AG04450 (cell line): ENCODE measurements at places on chromosomes 2 and 18.

- DNase-seq, result no peak
These were observed 19.3 kb downstream of the ST6GAL2 start for GRCh38 chr2:106866641-106867040.

DNA sequence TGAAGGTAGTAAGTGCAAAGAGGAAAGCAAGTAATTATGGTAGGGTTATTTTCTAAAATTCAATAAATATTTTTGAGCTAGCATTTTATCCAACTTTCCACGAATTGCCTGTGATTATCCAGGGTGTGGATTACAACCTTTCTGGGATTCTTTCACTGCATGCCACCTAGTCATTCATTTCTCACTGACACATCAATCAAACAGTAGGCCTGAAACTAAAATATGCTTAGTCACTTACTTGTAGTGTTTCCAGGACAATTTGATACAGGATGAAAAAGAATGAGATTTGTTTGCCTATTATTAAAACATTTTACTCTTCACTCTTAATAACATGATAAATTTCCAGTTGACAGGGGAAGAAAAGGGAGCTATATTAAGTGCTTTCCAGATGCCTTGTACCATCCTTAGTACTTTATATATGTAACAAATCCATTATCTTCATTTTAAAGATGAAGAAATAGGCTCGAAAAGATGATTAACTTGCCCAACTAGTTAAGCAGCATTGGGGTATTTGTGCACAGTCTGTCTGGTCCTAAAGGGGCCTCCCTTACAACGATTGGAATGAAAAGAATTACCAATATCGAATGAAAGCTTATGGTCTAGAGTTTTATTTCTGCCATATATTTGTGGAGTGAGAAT is 70.4 kb downstream of the KCTD1 start:
- DNase-seq, result no peak

DNA sequence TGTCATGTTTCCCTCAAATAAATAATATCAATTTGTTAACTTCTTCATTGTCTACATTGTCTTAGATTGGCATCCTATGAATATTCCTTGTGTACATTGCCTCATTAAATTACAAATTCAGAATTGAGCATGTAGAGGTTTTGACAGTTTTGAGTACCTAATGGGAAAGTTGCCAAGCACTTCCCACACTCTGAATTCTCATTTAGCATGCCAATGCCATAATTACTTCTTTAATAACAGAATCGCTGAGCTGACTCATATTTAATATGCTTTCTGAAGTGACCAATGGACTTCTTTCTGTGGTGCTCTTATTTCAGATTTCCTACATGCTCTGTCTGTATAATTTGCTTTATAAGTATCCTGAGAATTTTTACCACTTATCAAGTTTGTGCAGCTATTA is 114.4 kb upstream of the NOL4 start:
- no peak for DNase-seq

DNA sequence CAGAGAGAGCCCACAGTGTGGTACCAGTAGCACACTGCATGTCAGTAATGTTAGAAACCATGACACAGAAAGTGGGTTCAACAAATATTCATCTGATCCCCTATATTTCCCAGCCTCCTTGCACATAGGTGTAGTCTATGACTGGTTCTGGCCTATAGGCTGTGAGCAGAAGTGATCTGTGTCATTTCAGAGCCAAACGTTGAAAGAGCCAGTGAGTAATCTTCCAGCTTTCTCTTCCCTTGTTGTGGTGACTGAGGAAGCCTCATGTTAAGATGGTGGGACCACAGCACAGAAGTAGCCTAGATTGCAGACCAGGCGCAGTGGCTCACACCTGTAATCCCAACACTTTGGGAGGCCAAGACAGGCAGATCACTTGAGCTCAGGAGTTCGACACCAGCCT is 4.1 kb downstream of the TMEM237 start:
- no peak for DNase-seq

DNA sequence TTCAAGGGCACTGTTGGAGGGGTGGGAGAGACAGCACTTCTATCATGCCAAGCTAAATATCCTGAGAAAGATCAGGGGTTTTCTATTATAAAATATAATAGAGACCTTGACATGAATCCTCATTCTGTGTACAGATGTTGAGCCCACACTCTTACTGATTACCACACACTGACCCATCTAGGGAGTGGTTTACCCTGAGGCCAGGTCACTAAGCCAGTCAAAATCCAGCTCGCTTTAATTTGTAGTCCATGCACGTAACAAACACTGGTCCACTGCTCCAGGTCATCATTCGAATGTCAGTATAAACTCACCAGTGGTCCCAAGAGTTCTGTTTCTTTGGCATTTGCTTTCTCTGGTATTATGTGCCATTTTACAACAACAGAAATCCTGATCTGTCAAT is 96.4 kb downstream of the SLC8A1 start:
- DNase-seq, result no peak

DNA sequence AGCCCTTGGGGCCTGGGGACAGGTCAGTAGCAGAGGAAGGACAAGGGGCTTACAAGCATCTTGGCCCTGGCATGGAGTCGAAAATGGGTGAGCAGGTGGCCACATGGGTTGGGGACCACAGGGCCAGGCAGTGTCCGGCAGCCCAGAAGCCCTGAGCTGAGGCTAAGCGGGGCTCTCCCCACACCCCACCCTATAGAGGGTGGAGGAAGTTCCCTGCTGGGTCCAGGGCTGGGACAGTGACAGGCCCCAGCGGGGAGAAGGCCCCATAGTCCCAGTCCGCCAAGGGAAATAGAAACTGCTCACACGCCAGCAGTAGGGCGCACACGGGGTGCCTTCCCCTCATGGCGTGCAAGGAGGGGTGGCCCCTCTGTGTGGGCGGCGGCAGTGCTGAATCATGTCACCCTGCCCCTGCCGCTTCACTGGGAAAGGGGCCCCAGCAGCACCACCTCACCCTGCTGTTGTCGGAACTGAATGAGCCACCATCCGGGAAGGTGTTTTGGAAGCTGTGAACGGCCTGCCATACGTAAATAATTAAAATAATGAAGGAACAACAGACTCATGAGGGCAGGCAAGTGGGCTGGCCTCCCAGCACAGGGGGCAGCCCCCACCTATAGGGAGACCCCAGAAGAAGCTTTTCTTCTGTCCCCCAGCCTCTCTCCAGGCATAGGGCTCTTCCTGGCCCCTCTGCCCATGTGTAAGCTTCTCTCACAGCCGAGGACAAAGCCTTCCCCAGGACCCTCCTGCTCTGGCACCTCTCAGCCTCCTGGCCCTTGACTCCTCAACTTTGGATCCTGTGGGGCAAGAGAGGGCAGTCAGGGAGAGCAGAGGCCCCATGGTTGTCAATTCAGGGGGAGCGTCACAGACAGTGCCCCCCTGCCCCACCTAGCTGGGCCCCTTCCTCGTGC is 12.7 kb upstream of the DUSP2 start:
- no peak for DNase-seq

GRCh38 chr2:11907190-11907589 is 160.8 kb downstream of the LPIN1 start:
- no peak for DNase-seq

- no peak for DNase-seq
These were observed 37.7 kb upstream of the INHBB start for GRCh38 chr2:120308038-120308910.

DNA sequence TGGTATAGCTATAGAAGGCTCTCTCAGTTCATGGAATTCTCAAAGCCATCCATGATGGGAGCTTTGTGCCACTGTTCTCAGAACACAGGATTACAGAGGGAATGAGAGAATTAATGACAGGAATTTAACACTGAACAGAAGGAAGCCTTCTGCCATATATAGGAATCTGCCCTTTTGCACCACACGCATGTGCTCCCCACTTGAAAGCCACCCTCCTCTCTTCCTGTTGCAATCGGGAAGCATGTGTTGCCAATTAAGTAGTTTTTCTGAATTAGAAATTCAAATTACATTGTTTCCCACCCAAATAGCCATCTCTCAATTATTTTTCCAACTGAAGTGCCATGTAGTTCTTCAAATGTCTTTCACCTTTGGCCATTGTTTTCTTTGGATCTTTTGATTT is 71.3 kb downstream of the C1D start:
- DNase-seq, result no peak

- DNase-seq, result no peak
These were observed 39.3 kb upstream of the ID2 start for GRCh38 chr2:8642366-8643068.

DNA sequence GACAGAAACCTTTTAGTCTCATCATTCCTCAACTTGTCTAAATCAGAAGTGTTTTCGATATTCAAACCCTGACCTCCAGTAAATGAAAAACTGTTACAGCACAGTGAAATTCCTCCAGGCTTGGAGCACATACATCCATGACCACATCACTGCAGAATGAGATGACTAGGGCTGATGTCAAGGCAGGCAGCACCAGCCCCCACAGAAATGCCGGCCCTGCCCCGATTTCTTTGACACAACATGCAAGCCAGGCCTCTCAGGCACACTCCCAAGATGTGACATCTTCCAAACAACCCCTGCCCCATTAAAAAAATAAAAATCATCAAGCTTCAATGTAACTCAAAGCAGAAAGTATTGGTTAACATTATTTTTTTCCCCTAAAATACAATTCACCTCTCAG is 103.3 kb downstream of the CTAGE1 start:
- DNase-seq, result peak; percentile 85

GRCh38 chr2:134466141-134466540 is 212.3 kb downstream of the MGAT5 start:
- DNase-seq, result no peak

DNA sequence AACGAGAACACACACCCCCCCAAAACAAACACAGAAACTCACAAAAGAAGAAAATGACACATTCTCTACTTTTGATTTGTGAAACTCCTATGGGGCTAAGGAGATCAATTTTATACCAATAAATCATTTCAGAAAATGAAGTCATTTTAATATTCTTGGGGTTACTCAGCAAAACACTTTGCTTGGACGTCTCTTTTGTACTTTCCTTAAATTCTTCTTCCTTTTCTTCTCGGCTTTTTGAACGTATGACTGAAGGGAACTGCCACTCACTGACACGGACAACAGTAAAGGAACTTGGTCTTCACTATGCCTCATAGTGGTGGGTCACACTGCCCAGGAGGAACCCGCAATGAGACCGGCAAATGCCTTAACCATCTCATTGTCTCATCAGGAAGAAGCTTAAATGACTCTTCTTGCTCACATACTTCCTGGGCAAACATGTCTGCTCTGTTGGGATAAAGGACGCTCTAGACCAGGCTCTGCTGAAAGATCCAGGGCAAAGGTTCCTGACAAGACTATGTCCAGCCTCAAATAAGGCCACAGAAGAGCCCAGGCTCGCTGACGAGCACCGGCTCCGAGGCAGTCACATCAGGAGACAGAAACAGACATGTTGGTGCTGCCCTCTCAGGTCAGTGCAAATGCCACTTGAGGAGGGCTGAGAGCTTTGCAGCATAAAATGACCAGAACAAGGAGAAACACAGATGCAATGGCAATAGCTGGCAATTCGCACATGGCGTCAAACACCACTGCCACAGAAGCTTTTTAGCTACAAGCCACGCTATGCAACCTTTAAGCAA is 205.5 kb downstream of the TGIF1 start:
- DNase-seq, result no peak

DNA sequence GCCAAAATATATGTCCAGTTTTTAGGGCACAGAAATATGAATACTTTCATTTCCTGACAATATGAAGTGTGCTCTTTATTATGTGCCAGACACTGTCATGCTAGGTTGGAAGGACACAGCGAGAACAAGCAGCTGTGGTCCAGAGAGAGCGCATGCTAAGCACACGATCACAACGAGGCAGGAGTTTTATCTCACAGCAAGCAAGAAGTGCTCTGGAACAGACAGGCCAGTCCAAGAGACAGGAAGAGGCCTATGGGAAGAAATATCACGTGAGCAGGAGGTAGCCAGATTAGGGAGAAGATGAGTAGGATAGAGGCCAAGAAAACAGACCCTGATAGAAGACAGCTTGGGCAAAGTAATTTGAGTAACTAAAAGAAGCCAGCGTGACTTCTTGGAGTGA is 135.5 kb upstream of the CAB39 start:
- no peak for DNase-seq

DNA sequence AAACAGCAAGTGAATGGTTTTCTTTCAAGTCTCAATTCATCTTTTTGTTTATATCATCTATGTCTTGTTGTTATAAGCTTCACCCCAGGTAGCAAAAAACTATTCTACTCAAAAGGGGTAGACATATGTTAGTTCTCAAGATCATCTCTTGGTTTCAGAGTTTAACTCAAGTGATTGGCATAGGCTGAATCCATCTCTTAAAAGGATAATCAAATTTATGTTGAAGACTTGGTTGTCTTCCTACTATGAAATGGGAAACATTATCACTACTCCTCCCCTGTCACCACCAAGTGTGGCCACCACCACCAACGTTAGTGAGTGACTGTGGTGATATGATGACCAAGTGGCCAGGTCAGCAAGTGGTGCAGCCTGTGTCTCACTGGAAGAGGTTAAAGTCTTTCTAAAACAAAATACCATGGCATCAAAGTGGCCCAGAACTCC is 1.5 kb downstream of the IL1B start:
- DNase-seq, result no peak

DNA sequence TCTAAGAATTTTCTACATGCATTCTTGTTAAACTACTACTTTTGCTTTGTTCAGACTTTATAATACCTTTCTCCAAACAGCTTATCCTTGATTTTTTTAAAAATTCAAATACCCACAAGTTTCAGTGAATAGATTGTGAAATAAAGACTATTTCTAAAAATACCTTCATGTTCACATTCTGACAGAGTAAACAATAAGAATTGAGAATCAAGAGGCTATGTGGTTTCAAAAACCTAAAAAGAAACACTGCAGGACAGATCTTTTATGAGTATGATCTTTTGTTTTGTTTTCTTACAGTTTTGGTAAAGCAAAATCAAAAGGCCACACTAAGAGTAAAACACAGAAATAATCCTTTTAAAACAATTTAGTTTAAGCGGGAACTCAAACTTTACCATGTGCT is 21.2 kb downstream of the ALS2 start:
- DNase-seq, result no peak

DNA sequence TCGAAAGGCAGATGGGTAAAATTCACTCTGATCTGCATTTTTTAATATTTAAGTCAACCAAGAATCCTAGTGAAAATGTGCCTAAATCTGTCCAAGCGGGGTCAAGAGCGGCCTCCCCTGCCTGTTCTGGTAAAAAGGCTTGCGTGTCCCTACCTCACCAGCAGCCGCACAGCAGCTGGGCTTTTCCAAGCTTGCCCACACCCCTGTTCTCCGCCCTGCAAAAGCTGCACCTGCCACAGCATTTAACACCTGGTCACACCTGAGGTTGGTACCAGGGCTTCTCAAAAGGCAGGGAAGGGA is 25.8 kb upstream of the TMEM182 start:
- DNase-seq, result no peak

- no peak for DNase-seq
These were observed 640.4 kb downstream of the NR4A2 start for GRCh38 chr2:155692106-155692505.

- DNase-seq, result no peak
These were observed 41.0 kb upstream of the IGFBP5 start for GRCh38 chr2:216736326-216736725.
